T-cell (primary cell): ENCODE measurements at places on chromosomes 12 and 14. TPM values are rescaled to one million over a fixed set of nuclear protein-coding genes. Genes with fewer than 3 reads are reported as not detected.

DNA sequence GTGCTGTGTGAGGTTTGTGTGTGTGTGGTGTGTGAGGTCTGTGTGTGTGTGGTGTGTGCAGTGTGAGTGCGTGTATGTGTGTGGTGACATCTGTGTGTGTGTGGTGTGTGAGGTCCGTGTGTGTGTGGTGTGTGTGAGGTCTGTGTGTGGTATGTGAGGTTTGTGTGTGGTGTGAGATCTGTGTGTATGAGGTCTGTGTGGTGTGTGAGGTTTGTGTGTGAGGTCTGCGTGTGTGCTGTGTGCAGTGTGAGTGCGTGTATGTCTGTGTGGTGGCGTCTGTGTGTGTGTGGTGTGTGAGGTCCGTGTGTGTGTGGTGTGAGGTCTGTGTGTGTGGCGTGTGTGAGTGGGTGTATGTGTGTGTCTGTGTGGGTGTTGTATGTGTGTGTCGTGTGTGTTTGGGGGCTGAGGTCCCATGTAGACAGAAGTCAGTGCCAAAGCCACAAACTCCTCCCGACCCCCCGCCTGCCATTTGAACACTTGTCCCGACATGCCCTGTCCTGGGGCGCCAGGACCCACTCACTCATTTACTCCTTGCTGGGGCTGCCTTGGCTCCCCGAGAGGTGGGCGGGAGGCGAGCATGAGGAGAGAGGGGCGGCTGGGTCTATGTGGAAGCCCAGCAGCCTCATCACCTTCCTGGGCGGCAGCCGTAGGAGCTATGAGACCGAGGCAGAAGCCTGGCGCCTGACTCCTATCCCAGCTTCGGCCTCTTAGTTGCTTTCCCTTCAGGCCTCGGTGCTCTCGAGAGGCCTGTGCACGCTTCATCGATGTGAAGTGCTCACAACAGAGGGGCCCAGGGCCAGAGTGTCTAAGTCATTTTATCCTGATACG is 20.5 kb downstream of the RILPL1 start:
- DNase-seq, result no peak

DNA sequence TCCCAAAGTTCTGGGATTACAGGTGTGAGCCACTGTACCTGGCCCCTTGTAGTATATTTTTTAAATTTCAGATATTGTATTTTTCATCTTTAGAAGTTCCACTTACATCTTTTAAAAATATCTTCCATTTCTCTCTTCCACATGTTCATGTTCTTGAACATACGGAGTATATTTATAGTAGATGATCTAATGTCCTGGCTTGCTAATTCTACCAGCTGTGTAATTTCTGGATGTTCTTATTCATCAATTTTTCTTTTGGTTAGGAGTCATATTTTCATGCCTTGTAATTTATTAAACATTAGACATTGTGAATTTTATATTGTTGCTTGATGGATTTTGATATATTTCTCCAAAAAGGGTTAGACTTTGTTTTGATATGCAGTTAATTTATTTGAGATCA is 30.8 kb downstream of the NTN4 start:
- DNase-seq, result no peak

KLRG1 gene
- 24.9 TPM for total RNA-seq

GLIPR1L1 gene
- not detected for total RNA-seq

DNA sequence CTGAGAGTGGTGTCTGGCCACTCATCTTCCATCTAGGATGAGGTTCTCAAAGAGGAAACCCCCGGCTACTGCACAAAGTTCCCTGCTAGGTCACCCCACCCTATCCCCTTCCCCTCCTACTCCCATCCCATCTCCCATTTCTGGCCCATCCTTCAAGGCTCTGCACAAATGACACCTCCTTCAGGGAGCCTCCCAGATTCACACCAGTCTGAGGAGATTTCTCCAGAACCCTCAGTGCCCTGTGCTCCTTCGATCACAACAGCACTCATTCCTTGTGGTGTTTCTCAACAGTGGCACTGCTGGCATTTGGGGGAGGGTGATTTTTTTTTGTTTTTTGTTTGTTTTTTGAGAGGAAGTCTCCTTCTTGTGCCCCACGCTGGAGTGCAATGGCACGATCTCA is 2.9 kb downstream of the CAMKK2 start:
- DNase-seq, result no peak

DNA sequence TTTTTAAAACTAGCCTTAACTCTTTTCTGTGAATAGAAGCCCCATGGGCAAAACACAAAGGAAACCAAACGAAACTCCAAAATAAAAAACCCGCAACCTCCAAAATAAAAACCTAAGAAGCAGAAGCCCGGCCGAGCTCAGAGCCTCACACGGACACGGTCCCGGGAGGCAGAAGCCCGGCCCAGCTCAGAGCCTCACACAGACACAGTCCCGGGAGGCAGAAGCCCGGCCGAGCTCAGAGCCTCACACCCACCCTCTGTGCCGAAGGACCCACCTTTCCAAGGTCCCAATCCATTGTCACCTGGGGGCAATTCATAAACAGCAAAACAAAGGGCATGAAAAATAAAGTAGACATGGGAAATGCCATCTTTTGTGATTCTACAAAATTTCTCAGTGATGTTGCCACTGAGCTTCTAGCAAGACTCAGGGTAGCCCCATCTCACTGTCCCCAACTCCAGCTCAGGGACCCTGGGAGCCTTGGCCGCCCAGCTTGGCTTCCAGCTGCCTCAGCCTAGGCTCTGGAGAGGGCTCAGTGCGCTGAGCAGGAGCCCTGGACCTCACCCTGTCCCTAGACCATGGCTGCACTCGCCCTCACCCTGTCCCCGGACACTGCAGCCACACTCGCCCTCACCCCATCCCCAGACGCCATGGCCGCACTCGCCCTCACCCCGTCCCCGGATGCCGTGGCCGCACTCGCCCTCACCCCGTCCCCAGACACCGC is 82.2 kb downstream of the GALNT9 start:
- no peak for DNase-seq

DNA sequence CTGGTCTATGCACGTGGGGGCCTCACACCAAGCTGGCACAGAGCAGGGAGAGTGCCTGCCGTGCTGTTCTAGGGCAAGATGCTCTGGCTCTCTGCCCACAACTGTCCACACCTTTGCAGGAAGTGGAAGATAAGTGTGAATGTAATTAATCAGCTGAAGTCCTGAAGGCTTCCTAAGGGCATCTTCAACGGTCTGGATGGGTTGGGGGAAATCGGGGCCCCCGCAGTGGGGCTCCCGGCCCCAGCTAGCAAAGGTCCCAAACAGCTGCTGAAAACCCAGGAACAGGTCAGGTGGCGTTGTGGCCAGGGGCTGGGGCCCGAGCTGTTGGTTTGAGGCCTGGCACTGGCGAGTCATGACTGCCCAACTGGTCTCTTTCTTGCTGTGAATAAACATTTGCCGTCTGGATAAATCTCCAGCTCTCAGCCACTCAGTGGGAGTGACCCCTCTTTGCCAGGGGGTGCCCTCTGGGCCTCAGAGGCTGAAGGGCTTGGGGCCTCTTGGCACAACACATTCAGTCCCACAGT is 6.7 kb upstream of the SLC25A29 start:
- DNase-seq, result no peak

DNA sequence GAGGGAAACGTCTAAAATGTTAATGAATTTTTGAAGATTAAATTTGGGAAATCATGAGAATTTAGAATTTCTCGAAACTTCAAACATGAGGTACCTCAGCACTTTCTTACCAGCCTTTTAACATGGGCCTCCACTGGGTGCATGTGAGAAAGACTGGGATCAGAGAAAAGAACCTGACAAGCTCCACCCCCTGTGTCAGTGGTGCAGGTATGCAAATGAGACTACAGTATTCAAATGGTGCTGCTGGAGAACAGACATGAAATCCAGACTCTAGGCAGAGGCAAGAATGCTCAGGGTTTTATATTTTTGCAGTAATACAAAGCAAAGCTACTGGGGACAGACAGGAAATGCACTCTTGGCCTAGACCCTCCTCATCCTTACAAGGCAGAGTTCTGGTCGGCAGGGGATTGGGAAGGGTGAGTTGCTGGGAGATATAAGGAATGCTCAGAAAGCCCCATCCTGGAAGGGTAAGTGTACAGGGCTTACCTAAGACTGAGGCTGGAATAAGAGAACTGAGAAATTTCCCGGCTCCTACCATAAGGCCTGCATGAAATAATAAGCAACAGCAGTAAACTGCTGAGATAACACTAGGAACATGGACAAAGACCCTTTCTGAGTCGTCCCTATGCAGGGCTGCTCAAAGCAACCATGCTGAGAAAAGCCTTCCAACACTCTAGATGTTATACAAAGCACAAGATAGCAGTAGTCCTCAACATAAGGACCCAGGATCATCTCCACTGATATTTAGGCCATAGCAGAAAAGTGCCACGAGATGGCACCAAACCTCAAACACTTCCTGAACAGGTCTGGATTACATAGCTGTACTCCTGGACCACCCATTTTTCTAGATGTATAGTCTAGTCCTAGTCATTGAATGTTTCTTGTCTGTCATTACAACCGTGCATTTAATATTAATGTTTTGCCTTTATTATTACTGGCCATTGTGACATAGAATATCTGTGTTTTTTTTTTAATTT is 260.8 kb downstream of the RASSF9 start:
- no peak for DNase-seq

TAS2R9 gene
- total RNA-seq, result not detected
